ENCODE measurements at places on chromosomes 7 and 10.

- DNase-seq: no peak
Observed at GRCh38 chr10:114613237-114613979, 44.7 kb downstream of the ABLIM1 start.

- no peak for DNase-seq
Observed at GRCh38 chr10:58641708-58642107, 129.0 kb downstream of the BICC1 start.

GRCh38 chr10:71383972-71384687, 12.6 kb upstream of the CDH23 start:
- DNase-seq: peak; percentile 67

GRCh38 chr10:132204781-132205473, 18.2 kb downstream of the DPYSL4 start:
- no peak for DNase-seq

- DNase-seq: no peak
Observed at GRCh38 chr7:16514729-16515128, 11.9 kb upstream of the LRRC72 start.
